Spleen (tissue), 13 donors: ENCODE measurements at places on chromosomes 1 and 21. TPM values are rescaled to one million over a fixed set of nuclear protein-coding genes. Genes with fewer than 3 reads are reported as not detected.

GRCh38 chr1:45804669-45804969, 1.2 kb downstream of the MAST2 start:
- no peak for DNase-seq
- no peaks in the 10 kb centered on the region for H3K27me3 ChIP-seq
- peaks cover 19% of the 10 kb centered on the region for H3K36me3 ChIP-seq
- H3K4me1 ChIP-seq = peaks cover 15% of the 10 kb centered on the region
- H3K4me3 ChIP-seq = no peak overlapping the region
- no peak overlapping the region for H3K27ac ChIP-seq

- peak overlapping the region; percentile 96 for H3K27ac ChIP-seq
- H3K36me3 ChIP-seq = peaks cover 14% of the 10 kb centered on the region
- no peaks in the 10 kb centered on the region for H3K27me3 ChIP-seq
- peaks cover 86% of the 10 kb centered on the region for H3K4me1 ChIP-seq
These were observed 2.1 kb downstream of the ARHGEF2 start for GRCh38 chr1:155976062-155976912.

GRCh38 chr1:184823080-184823479, 68.4 kb upstream of the EDEM3 start:
- H3K4me3 ChIP-seq = no peak overlapping the region
- no peaks in the 10 kb centered on the region for H3K27me3 ChIP-seq
- no peak for DNase-seq
- H3K36me3 ChIP-seq = no peaks in the 10 kb centered on the region
- H3K4me1 ChIP-seq = no peaks in the 10 kb centered on the region

- no peak overlapping the region for H3K27ac ChIP-seq
- H3K36me3 ChIP-seq = no peaks in the 10 kb centered on the region
- H3K4me1 ChIP-seq = no peaks in the 10 kb centered on the region
These were observed 389.2 kb downstream of the DSCAM start for GRCh38 chr21:40457741-40458140.

Gene AMPD1
- 1.2 TPM for polyA plus RNA-seq
